SK-N-MC (cell line): ENCODE measurements at places on chromosomes 2 and 18.
A peak's percentile ranks its signal among the peaks of the same experiment; 100 is the strongest.

- DNase-seq = no peak
Measured at GRCh38 chr18:74310411-74310810, 5.2 kb upstream of the C18orf63 start.

- DNase-seq = no peak
Measured at GRCh38 chr2:21754164-21754788, 630.5 kb downstream of the TDRD15 start.

- DNase-seq = no peak
Measured at GRCh38 chr2:130363479-130363878, 7.6 kb downstream of the PTPN18 start.

DNA sequence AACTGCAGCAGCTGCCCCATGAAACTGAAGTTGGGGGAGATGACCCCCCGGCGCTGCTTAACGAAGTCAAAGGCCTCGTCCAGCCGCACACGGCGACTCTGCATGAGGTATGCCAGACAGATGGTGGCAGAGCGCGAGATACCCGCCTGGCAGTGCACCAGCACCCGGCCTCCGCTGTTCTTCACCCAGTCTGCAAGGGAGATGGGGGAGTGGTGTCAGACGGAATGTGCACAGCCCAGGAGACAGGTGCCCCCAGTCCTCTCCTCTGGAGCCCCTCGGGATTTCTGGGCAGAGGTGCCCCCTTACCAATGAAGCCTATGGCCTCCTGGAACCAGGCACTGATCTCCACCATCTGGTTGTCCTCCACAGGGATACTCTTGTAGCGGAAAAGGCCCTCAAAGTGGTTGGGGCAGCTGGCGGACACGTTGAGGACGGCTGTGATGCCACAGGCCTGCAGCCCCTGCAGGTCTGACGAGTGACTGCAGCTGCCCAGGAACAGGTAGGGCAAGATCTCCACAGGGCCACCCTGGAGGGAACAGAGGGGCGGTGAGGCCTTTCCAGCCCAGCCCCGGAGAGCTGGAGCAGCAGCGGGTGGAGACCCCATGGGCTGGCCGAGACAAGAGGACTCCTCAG lies 1.3 kb downstream of the DUSP2 start:
- no peak for DNase-seq

- DNase-seq = no peak
Measured at GRCh38 chr2:31134480-31134879, 3.8 kb downstream of the GALNT14 start.

GRCh38 chr2:176650838-176651555 lies 381.8 kb downstream of the MTX2 start:
- DNase-seq = no peak

DNA sequence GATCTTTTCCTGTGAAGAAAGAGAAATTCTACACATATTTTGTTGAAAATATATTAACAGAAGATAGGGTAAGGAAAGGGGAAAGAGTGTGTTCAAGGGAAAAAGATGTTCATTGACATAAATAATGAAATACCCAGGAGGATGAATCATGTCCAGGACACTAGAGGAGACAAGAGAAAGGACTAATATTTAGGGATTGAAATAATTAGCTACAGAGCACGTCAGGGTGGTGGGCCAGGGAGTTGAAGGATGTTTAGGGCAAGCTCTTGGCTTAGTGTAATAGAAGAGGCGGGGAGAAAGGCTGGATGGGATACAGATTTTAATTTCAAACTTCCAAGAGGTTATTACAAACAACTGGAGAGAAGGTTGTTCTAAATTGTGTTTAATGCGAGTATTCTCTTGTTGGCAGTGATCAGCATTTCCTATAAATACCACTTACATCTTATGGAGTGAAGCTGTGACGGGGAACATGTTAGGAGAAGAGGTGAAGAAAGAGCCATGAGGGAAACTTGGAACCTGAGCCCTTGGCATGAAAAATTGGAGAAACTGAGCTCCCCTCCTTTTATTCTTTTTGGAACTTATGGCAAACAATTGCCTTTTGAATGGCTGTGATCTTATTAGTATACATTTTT lies 36.6 kb upstream of the CETN1 start:
- DNase-seq = no peak

GRCh38 chr18:62844850-62845643 lies 129.7 kb downstream of the PHLPP1 start:
- DNase-seq = no peak

DNA sequence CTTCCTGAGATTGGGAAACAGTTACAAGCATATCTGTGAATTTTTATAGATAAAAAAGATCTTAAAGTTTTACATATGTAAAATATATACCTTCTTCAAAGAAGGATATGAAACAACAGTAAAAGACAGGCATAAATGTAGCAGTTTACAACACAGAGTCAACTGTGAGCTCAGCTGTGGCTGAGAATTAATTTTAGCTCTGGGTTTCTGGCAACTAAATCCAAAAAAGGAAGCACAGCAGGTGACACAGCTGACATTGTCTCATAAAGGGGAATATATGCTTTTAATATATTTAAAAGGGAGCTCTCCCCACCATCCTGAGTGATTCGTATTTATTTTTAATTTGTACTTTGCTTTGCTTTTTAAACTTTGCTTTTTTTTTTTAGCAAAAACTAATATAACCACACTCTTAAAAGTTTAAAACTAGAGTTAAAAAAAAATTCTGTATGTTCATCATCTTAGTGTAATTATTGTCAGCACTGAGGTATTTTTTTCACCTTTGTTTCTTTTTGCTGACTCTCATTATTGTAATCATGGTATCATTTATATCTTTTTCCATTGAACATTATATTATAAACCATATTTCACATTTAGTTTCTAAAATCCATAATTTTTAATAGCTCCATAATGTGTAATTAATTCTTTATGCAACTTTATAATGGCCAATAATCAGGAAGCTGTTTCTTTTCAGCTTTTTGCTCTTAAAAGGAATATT lies 6.7 kb downstream of the TUBB6 start:
- DNase-seq = no peak

- no peak for DNase-seq
Measured at GRCh38 chr2:225779829-225780228, 380.3 kb downstream of the NYAP2 start.

- no peak for DNase-seq
Measured at GRCh38 chr2:1321321-1321720, 91.9 kb upstream of the TPO start.

DNA sequence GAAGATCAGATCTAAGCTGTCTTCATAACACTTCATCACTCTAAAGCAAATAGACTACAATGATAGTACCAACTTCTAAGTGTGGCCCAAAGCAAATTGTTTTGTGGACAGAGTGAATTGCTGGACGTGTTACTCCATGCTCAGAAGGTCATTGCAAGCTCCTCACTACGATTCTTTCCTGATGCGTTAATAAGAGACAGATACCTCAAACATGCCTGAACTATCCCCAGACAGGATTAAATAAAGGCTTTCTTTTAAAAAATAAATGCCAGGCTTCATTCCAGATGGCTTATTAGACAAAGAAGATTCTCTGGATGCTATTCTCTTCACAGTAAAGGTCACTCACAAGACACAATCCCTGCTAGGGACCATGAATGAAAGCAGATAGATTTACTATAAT lies 621.2 kb downstream of the DCDC2C start:
- DNase-seq = no peak

DNA sequence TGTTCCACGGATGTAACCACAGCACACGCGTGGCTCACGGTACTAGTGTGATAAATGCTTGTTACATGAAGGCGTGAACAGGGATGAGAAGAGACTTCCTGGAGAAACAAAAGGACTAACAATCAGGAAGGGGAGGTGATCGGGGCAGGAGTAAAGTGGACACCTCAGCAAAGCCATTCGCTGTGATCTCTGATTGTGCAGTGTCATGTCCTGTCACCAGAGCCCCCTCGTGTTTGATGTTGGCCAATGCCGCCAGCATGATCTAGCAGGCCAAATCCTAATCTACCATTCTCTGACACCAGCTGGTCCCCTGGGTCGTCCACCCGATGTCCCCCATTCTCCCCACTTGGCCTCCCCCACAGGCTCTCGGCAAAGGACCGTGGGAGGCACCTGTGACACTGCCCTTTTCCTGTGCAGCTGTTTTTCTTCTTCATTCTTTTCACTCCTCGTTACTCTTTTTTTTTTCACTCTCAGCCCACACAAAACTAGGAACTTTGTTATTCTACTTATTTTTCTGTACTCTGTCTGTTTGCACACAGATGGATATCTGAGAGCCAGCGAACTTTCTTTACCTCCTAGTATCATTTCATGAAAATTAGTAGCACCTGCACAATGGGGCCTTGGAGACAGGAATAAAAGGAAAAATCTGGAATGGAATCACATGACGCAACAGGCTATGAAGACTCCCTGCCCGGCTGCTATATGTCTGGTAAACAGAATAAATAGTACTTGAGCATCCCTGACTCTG lies 146.8 kb downstream of the TGIF1 start:
- no peak for DNase-seq

GRCh38 chr2:227267410-227268115 lies 57.5 kb upstream of the MFF start:
- DNase-seq = no peak

GRCh38 chr2:96414161-96414710 lies 78.7 kb downstream of the NCAPH start:
- no peak for DNase-seq

GRCh38 chr2:118123561-118124232 lies 35.4 kb downstream of the INSIG2 start:
- no peak for DNase-seq

DNA sequence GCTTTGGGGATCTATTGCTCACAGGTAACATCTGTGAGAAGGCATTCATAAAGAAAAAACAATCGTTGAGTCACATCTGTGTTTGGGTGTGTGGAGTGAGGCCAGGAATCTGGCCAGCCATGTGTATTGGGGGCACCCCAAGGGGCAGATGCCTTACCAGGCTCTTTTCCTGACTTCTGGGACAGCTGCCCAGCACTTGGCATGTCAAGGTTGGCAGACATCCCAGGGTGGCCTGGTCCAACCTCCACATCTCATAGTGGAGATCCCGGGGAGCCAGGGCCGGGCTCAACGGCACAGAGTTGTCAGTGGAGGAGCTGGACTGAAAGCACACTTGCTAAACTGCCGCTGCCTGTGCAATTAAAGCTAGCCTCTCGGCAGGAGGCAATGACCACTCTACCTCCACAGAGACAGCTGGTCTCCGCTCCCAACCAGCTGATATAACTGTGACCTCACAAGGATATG lies 75.3 kb upstream of the MGAT4A start:
- DNase-seq = no peak

DNA sequence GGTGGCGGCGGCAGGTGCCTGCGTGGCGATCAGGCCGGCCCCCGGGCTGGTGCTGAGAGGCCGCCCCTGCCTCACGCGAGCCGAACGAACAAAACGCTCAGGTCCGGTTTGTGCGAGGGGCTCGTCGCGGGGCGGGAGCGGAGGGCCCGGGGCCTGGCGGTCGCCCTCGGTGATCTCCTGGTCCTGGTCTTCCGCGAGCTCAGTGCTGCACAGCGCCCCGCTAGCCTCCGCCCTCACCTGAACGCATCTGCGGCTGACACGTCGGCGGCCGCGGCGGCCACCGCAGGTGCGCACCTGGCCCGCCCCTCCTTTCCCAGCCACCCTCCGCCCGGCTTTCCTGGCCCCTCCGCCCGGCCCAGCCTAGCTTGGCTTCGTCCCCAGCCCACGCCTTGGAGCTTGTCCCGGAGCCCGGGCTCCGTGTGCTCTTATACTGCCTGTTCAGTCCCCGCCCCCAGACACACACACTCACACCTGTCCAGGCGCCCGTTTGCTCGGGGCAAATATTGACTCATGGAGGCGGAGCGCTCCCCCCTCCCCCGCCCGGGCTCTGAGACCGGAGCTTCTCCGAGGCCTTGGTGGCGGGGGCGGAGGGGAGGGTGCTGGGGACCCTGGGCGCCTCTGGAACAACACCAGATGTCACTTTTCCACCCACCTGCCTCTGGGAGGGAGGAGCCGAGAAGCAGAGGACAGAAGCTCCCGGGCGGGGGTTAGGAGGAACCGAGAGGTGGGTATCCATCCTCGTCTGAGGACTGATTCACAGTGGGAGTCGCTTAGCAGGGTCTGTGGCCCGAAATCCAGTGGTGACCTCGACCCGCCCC lies 8.6 kb upstream of the CRYBA2 start:
- DNase-seq = no peak

- no peak for DNase-seq
Measured at GRCh38 chr2:21256006-21256405, 132.2 kb downstream of the TDRD15 start.

DNA sequence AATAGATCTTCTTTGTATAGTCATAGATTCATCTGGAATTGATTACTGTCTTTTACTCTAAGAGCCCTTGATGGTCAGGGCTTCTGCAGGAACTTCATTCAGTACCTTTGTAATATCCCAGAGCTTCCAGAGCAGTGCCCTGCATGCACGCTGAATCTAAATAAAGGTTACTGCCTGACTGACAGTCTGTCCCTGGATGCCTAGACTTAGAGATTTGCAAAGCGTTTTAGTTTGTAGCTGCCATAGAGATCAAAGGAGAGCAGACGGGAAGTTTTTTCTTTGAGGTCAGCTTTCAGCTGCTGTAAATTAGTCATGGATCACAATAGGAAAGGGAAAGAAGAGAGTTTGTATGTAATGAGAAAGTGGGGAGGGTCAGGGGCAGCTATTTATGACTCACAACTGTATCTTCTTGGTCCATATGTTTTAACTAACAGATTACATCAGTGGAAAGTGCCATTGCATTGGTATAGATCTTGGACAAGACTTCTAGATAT lies 45.2 kb upstream of the NYAP2 start:
- DNase-seq = no peak

DNA sequence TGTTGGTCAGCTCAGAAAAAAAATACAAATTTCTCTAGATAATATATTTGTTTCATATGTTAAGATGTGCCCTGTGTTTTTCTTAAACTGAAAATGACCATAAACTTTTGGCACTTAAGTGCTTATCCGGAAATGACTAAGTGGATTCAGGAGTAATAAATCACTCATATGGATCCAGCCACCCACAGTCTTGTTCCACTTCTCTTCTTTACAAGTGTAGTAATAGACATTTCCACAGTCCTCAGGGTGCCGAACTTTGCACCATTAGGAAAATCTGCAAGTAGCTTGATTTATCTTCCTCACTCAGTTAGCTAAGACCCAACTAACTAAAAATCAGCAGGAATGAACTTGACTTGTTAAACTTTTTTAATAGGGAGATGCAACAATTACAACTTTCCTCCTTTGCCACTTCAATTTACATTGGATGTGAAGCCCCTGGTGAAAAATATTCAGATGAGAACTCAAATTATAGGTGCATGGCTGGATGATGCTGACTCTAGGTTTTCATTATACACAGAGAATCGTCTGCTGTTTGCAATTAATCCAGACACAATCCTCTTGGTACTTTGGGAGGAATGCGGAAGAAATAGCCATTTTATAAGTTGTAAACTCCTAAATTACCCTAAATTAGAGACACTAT lies 322.5 kb downstream of the ARHGAP15 start:
- peak; percentile 94 for DNase-seq
